ENCODE measurements at places on chromosomes 2 and 18. TPM values are rescaled to one million over a fixed set of nuclear protein-coding genes. Genes with fewer than 3 reads are reported as not detected.

DNA sequence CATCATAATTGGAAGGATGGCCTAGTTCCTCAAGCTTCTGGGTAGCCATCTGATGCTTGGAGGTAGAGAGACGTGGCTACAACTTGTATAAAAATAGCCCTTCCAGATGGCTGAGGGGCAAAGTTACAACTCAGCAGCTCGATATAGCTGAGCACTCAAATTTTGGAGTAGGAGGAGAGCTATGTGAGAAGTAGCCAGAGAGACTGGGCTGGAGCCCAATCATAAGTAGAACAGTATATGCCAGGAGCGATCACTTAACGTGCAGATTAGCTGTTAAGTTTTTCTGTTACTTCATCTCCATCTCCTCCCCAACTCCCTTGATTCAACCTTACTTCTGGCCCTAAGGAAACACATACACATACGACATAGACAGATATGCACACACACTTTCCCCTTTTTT is 28.8 kb downstream of the CNRIP1 start:
- DNase-seq = no peak

POTEC gene
- under 0.01 TPM for total RNA-seq

DNA sequence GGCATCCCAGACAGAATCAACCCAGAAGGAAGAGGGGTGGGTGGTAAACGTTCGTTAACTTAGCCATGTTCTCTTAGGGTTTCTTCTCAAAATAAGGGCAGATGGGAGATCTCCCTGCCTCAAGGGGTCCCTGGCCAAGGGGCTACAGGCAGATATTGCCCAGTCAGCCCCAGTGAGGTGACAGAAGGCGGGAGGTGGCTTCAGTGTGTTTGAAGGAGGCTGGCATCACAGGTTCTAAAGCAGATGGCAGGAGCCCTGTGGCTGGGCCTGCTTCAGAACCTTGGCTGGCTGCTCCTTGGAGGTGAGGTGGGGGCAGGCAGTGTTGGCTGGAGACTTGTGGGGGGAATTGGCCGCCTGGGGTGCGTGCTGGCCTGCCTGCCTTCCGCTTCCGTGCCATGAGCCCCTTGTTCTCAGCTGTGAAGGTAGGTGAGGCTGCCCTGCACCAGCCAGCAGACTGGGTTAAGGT is 23.5 kb downstream of the HPCAL1 start:
- DNase-seq = no peak

REG3A gene
- total RNA-seq = not detected

DNA sequence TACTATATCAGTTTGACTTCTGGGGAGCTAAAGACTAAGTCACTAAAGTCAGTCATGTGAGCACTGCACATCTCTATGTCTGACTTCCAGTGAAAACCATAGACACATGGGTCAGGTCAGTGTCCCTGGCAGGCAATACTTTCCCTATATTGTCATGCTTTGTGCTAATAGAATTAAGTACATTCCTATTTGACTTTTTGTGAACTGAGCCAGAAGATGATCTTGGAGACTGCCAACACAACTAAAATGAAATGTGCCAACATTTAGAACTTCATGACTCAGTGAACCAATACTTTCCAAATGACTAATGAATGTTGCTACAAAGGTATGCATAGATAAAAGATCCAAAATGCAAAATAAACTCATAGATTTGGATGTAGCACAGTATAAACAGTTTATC is 820.8 kb upstream of the FAM98A start:
- peak; percentile 60 for DNase-seq

- no peak for DNase-seq
These were observed 134.2 kb downstream of the SMAD7 start for GRCh38 chr18:48816554-48816953.

GRCh38 chr2:173926875-173927274 is 38.3 kb downstream of the SP3 start:
- no peak for DNase-seq

MAPK4 gene
- total RNA-seq = not detected

GRCh38 chr2:42969231-42970150 is 177.1 kb upstream of the HAAO start:
- DNase-seq = peak; percentile 89

FMNL2 gene
- total RNA-seq = 24.7 TPM

AQP4 gene
- not detected for total RNA-seq

DNA sequence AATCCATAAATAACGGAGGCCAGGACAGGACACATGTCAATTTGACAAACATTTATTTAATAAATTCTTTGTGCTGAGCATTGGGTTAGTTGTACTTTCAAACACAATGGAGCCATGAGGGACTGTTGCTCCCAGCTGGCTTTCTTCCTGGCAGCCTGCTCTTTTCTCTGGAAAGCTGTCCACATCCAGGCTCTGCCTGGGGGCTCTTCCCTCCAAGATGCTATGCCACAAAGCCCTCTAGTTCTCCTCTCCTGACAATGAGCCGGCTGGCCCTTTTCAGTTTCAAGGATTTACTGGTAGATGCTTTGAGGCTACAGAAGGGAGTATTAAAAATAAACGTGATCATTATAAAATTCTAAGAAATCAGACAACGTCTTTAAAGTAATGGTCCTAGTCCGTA is 44.1 kb upstream of the SLC14A2 start:
- no peak for DNase-seq

CDH19 gene
- under 0.01 TPM for total RNA-seq

DNA sequence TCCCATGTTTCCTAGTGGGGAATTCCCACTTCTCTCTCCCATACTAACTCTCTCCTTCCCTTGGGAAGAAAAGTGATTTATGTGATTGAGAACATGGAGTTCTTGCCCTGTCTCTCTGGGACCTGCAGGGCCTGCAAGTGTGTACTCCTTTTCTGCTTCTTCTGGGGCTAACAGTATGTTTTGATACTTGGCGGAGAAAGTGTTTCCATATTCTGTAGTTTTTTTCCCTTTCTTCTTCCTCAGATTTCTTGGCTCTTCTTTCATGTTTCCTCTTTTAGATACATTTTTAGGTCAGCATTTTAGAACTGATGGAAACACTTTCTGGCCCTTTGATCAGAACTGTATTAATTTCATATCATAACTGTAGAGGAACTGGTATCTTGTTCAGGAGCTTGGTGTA is 352.2 kb downstream of the DLGAP1 start:
- no peak for DNase-seq

- no peak for DNase-seq
These were observed 39.5 kb downstream of the UGP2 start for GRCh38 chr2:63881205-63881604.

TFCP2L1 gene
- 5.5 TPM for total RNA-seq

DNA sequence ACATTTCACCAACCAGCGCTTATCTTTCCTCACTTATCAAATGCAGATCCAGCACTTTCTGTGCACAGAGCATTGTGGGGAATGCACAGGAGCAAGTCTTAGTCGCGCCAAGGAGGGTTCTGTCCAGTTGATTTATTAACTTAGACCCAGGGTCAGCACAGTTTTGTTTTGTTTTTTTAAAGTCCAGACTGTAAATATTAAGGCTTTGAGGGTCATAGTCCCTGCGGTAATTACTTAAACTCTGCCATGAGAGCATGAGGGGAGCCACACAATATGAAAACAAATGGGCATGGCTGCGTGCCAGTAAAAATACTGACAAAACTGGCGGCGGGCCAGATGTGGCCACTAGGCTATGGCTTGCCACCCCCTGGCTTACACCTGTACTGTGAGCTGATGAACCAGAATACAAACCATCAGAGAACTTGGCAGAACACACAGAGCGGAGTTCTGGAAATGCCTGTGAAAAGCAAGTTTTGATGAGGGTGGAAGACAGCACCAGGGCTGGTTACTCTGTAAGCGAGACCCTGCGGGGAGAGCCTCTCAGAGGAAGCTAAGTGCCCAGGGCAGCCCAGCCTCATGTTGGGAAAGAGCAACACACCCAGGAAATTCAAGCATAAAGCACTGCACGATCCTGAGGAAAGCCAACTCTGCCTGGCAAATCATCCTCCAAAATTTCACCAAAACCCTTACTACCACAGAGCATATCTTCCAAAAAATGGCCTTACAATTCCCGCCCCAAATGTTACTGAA is 43.6 kb downstream of the L3MBTL4 start:
- no peak for DNase-seq

EPB41L3 gene
- total RNA-seq = 0.53 TPM

Data from bronchial epithelial cell (primary cell).